Activated naive CD8-positive, alpha-beta T cell treated with anti-CD3 and anti-CD28 coated beads for 36 hours (primary cell): ENCODE measurements at places on chromosomes 5 and 9. TPM values are rescaled to one million over a fixed set of nuclear protein-coding genes. Genes with fewer than 3 reads are reported as not detected.

- no peak for DNase-seq
These were observed 653.6 kb downstream of the RAB3C start for GRCh38 chr5:59236448-59236847.

The CKMT2 gene
- total RNA-seq, result not detected

The SPINK6 gene
- not detected for total RNA-seq

The FAM153A gene
- total RNA-seq, result 27.0 TPM
